ENCODE measurements at places on chromosomes 7 and 10.
A peak's percentile ranks its signal among the peaks of the same experiment; 100 is the strongest.

GRCh38 chr7:139004321-139005090, 23.3 kb upstream of the KIAA1549 start:
- no peak for DNase-seq

DNA sequence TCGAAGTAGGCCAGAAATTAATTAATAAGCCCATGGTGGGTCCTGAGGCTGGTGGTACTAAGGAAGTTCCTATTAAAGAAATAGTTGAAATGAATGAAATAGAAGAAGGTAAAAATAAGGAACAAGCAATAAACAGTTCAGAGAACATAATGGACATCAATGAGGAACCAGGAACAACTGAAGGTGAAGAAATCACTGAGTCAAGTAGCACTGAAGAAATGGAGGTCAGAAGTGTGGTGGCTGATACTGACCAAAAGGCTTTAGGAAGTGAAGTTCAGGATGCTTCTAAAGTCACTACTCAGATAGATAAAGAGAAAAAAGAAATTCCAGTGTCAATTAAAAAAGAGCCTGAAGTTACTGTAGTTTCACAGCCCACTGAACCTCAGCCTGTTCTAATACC, 36.0 kb downstream of the SLK start:
- DNase-seq = no peak

DNA sequence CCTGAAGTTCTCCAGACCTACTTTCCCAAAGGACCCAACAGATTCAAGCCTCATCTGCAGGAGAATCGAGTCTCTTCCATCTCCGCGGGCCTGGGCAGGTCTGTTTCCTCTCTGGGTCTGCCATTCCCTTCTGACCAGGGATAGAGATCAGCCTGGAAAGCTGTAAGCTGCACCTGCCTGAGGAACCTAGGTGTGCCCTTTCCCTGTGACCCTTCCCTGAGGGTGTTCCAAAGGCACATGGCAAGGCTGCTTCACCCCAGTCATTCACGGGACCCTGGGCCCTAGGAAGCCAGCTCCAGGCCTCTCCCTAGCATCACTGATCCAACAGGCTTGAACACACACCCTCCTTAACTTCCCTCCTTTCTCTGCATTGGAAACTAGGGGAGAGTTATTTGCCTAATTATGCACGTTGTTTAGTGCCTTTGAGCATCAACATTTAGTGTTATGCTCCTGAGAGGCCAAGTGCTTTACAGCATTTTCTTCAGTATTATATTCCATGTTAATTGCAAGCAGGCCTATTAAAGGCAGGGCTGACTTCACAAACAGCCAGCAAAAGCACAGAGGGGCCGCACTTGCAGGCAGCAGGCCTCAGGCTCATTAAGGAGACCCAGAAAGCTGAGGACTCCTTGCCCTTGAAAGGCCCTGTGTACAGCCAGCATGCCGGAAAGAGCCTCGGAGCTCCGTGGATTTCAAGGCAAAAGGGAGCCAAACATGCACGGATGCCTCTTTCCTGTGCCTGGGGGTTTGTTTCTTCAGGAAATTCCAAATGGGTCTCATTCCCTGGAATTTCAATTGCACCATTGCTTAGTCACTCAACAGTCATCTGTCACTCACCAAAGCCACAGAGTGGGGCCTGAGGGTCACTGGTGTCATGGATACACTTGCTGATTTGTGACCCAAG, 91.0 kb upstream of the FAM20C start:
- DNase-seq = no peak

DNA sequence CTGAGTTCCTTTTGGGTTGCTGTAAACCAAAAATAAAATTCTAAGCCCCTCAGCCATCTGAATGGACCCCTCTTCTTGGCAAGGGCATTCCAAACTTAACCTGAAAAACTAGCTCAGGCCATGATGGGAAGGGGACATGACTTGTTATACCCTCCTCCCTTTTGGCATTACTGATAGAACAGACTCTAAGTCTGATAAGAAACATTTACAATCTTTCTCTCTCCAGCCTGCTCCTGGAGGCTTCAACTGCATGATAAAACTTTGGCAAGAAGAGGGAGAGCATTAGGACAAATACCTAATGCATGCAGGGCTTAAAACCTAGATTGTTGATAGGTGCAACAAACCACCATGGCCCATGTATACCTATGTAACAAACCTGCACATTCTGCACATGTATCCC, 40.9 kb upstream of the ATOH7 start:
- DNase-seq = no peak

- DNase-seq = peak; percentile 61
Measured at GRCh38 chr7:82105463-82105862, 335.6 kb upstream of the HGF start.

DNA sequence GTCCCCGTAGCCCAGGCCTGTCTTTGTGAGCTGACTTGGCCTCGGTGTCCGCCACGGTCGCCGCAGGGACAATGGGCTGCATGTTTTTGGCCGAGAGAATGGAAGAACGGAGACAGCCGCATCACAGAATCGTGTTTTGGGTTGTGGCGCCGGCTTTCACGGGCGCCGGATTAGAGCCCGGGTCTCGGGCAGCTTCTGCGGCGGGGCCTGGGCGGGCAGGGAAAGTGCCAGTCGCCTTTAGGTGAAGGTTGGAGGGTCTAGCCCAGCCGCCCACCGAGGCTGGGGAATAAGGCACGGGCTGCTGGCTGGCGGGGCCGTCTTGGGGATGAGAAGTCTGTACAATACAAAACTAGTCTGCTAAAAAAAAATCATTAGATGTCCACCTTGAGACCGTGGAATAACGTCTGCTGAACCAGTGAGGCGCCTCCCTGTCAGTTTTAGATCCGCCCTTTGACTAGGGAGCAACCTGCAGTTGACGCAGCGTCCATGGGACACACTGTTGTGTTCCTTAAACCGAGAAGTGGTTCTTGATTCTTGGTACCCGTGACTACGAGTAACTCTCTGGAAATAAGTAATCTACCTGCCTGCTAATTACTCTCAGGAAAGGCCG, 577 bp downstream of the DNAJB9 start:
- no peak for DNase-seq

DNA sequence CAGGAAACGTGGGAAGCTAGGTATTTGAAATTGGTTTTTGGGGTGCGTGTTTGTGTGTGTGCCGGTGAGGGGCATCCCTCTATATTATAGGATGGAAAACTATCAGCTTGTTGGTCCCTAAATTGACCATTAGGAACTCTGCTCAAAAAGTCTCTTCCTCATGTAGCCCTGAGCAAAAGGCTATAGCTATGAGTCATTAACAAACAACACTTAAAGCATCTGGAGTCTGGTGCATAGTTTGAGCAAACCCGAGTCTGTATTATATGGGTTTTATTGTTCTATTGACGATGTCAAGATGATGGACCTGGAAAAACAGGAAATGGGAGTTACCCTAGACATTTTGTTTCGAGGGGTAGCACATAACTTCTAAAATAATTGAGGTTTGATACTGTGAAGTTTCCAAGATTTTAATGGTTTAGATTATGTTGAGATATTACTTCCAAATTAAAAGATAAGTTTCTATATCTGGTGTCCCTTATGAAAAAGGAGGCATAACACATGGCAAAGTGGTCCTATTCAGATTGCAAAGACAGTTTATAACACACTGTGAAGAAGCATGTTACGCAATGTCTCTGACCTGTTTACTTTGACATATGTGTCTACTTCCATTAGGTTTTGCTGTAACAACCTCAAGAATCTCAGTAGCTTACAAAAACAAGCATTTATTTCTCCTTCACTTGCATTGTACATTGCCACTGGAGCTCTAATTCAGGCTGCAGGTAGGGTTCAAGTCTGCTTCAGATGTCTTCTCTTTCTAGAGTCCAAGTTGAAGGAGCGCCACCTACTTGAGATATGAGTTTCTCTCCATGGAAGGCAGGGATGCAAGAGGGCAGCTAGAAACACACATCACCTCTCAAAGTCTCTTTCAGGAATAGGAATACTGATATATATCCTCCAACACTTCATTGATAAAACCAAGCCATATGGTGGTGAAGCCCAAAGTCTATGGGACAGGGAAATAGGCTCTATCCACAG, 357.7 kb downstream of the PHF14 start:
- no peak for DNase-seq

GRCh38 chr7:92602352-92603088, 12.3 kb upstream of the FAM133B start:
- no peak for DNase-seq

GRCh38 chr7:28560767-28561166, 148.4 kb downstream of the CREB5 start:
- no peak for DNase-seq

- DNase-seq = no peak
Measured at GRCh38 chr10:84581976-84582375, 253.6 kb downstream of the CCSER2 start.

- DNase-seq = no peak
Measured at GRCh38 chr10:35640951-35641675, 983 bp downstream of the FZD8 start.

- DNase-seq = no peak
Measured at GRCh38 chr10:8052956-8053445, 1.5 kb upstream of the GATA3 start.

DNA sequence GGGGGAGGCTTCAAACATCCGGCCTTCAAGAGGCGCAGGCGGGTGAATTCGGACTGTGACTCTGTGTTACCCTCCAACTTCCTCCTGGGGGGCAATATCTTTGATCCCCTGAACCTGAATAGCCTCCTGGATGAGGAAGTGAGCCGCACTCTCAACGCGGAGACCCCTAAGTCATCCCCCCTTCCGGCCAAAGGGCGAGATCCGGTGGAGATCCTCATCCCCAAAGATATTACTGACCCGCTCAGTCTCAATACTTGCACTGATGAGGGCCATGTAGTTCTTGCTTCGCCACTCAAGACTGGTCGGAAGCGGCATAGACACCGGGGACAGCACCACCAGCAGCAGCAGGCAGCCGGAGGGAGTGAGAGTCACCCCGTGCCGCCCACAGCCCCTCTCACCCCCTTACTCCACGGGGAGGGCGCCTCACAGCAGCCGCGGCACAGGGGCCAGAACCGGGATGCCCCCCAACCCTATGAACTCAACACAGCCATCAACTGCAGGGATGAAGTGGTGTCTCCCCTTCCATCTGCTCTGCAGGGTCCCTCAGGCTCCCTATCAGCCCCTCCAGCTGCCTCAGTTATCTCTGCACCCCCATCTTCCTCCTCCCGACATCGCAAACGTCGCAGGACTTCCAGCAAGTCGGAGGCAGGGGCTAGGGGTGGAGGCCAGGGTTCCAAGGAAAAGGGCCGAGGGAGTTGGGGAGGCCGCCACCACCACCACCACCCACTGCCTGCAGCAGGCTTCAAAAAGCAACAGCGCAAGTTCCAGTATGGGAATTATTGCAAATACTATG, 1.1 kb downstream of the MEPCE start:
- no peak for DNase-seq

DNA sequence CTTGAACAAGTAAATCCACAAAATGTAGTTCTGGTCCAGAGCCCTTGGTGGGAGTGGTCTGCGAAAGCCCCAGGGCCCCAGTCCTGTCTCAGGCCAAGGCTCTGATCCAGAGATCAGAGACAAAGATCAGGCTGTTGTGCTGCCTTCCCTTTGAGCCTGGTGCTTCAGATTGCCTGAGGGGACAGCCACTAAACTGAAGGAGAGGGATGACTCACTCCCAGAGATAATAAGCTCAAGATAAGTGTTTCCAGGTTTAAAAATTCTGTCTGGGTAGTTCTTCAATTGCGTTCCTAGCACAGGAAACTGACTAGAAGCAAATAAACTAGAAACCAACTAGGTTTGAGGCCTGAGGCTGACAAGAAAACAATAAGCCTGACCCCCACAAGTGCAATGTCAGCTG, 190.2 kb downstream of the RAMP3 start:
- DNase-seq = no peak

- DNase-seq = no peak
Measured at GRCh38 chr10:109454691-109455090, 468.6 kb downstream of the XPNPEP1 start.

- no peak for DNase-seq
Measured at GRCh38 chr7:42573881-42574672, 337.1 kb upstream of the GLI3 start.

GRCh38 chr7:74412056-74412455, 41.6 kb upstream of the GTF2IRD1 start:
- no peak for DNase-seq

DNA sequence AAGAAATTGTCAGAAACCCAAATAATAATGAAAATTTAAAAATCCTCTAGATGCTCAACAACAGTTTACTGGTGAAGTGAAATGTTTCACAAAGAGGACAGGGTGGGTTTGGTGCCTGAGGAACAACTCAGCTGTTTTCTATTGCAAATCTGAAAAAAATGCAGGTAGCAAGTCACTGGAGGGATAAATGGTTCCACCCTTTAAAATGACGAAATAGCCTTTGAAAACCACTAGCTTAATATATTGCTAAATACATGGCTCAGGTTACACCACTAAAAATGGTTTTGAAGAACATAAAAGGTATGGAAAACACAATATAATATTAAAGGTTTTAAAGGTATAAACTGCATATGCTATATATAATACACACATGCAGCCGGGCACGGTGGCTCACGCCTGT, 69.5 kb downstream of the LMBR1 start:
- DNase-seq = no peak

DNA sequence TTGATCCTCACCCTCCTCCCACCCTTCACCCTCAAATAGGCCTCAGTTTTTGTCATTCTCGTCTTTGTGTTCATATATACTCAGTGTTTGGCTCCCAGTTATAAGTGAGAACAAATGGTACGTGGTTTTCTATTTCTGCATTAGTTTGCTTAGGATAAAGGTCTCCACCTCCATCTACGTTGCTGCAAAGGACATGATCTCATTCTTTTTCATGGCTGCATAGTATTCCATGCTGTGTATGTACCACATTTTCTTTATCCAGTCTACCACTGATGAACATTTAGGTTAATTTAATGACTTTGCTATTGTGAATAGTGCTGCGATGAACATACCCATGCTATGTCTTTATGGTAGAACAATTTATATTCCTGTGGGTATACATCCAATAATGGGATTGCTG, 91.2 kb downstream of the PLPP4 start:
- DNase-seq = no peak

GRCh38 chr10:94607111-94607510, 61.5 kb downstream of the HELLS start:
- no peak for DNase-seq

DNA sequence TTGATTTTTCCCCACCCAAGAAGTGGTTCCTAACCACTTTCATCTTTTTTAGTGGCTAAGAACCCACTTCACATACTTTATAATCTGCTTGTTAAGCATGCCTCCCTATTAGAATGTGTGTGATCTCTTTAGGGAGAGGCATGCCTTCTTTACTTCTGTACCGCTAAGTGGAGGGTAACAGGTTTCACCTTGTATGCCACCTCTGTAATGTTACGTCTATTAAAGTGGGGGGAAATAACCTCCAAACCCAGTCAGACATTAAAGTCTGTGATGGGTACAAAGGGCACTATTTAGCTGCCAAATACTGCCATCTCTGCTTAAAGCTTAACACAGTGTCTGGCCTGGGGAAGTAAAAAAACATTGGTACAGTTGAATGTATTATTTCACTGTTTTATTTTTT, 51.9 kb downstream of the EPC1 start:
- DNase-seq = no peak

GRCh38 chr10:91579329-91579985, 53.4 kb downstream of the PPP1R3C start:
- DNase-seq = no peak

GRCh38 chr7:40133561-40134427, 628 bp downstream of the MPLKIP start:
- DNase-seq = no peak

- DNase-seq = no peak
Measured at GRCh38 chr7:51243631-51244030, 73.0 kb downstream of the COBL start.
